Peyer's patch (tissue), 4 donors: ENCODE measurements at places on chromosomes 5 and 9. TPM values are rescaled to one million over a fixed set of nuclear protein-coding genes. Genes with fewer than 3 reads are reported as not detected.
A peak's percentile ranks its signal among the peaks of the same experiment; 100 is the strongest.

GRCh38 chr5:142866563-142867275 lies 96.5 kb downstream of the ARHGAP26 start:
- peak; percentile 37 for DNase-seq

DNA sequence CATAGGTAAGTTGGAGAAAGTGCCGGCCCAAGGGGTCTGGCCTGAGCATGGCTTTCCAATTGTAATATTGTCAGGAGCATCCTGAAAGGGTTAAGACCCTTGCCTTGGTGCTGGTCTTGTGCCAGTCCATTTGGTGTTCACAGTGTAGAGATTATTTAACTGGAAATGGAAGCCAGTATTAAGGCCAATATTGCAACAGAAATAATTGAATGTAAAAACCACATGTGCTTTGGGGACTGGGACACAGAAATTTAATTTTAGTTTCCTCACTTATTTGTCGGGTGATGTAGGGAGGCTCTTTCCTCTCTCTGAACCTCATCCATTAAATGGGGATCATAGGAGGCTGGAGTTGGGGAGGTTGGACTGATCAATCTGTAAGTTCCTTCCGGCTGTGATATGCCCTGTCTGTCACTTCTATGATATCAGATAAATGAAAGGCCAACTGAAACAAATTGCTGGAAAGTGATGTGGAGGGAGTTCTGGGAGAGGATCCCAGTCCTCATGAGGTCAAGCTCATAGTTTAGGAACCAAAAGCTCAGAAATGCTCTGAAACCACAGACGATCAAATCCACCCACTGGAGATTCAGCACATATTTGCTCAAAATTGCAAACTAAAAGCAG lies 54.8 kb upstream of the COL15A1 start:
- DNase-seq, result no peak

DNA sequence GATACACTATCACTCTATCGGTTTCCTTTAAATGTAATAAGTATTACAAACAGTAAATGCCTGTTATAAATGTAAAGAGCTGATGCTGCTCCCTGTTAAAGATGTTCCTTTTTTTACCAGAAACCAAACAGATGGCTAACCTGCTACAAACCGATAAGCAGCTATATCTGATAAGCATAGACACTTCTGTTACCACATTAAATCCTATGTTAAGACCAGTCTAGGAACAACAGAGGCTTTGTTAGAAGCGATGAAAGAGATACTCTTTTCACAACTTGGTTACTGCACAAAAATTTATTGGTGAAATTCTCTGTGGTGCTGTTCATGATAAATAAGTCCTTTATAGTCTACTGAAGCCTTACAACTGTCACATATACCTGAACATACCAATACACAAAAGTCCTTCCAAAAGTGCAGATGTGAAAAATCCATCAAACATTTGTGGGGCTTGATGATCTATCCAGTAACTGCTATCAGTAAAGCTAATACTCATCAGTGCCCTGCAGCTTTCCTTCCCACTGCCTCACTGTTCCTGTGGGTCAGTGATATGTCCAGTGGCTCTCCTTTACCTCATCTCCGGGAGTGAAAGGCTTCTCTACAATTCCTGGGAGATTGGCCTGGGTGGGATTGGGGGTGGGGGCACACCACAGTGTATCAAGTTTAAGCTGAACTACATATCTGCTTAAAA lies 25.8 kb upstream of the PRXL2C start:
- DNase-seq, result no peak

DNA sequence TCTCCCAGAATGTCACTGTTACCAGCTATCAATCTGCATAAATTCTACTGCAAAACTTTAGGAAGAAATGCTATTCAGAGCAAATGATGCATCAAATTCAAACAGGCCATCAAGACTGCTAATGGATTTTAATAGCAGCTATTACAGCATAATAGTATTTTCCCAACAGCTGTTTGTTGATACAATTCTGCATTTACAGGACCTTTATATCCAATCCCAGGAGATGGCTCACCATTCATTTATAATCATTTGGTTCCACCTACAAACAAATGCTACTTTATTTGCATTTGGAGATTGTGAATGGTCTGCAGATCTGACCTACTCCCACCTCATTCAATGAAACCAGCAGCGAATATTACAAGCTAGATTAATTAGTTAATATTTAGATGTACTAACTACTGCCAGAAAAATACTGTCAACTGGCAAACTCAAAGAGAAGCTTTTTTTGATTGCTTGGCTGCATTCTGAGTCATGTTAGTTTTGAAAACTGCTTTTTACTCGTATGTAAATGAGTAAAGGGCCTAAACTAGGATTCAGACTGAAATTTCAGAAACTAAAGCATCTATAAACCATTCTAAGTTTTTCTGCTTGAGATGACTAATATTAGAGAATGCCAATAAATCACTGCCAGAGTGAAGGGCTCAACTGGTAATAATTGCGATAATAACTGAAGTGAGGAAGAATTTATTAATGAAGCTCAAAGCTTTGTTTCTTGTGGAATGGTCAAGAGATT lies 7.1 kb upstream of the PCA3 start:
- no peak for DNase-seq

DNA sequence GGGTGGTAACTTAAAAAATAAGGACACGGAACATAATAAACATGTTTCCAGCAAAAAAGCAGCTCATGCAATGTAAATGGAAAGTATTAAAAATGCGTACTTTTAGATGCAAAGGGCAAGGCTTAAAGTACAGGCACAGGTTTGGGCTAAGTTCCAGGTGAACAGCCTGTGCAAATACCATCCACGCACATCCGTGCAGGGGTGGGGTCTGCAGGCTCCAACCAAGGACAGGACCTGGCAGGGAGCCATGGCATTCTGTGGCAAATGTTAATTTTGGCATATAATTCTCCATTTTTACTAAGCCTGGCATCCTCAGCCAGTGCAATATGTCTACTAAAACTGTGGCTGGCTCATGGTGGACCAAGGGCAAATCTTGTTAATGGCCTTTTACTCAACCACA lies 365.8 kb upstream of the DAP start:
- no peak for DNase-seq

DNA sequence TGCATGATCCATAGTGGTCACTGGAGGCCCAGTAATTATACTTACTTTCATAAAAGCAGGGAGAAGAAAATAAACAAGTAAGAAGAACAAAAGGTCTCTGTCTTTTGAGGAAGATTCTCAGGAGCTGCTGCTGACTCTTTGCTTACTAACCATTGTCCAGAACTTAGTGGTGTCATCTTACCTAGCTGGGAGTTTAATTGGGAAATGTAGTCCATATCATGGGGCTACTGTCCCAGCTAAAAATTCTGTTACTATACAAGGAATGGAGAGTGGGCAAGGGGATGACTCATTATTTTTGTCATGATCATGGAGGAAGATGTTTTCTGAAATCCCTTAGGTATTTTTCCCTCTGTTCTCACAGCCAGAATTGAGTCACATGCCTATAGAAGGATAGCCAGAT lies 639.3 kb downstream of the MTRR start:
- DNase-seq, result no peak

DNA sequence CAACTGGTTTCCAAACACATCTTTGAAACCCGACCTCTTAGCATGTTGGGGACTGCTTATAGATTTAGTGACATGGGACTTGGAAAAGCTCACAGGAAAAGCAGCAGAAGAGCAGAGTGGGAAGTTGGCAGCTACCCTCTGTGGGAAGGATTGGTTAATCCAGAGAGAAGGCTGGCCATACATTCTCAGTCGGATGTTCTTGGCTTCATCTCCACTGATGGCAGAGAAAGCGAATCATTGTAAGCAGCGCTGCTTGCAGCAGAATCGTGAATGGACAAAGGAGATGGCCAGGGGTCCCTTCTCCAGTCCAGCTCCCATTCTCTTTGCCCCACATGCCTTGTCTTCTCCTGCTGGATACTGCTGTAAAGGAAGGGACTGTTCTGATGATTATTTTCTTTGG lies 62.7 kb downstream of the MEGF10 start:
- DNase-seq, result no peak

DNA sequence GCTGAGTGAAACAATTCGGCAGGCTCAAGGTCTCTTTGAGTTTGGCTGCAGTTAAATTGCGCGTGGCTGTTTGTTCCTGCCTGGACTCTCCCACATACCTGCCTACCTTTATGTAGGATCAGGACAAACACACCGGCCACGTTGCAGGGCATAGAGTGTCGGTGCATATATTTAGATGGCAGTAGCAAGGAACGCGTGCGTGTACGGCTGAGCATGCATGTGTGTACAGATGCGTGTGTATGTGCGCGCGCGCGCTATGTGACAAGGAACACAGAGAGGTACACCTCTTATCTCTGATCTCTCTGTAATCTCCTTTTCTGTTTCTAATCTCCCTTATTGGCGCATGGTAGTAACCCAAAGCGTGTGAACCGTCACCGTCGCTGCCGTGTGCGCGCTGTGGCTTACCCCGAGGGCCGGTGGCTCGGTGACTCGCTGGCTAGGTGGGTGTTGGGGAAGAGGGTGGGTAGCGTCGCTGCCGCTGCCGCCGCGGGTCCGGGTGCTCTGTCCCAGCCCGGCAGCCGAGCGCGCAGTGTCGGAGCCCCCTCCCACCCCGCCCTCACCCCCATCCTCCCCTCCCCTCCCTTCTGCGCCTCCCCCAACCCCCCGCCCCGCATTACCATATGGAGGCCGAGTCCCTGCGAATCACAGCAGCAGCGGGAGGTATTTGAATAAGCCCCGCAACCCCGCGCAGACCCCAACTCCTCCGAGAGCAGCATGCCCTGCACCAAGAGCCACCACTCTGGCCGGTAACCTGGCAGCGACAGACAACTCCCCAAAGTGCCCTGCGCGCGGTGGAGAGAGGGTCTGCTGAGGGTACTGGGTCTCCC lies 204.8 kb downstream of the MEF2C start:
- no peak for DNase-seq

PLK2 gene
- 31.6 TPM for total RNA-seq

SLC6A7 gene
- 15.7 TPM for total RNA-seq
